ENCODE measurements at places on chromosomes 4 and X.

DNA sequence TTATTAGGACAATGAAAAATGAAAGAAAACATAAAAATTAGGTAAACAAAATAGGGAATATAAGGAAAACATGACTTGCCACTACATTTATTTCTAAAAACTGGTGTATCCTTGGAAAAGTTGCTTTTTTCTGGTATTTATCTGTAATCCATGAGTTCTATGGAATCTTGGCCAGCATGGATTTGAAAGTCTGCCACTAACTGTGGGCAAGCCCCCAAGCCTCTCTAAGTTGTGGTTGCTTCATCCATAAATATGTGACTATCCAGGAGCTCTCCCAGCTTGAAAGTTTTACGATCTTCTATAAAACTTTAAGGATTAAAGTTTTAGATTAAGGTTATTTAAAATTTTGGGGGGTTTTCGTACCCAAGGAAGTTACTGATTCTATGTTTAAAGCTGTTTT, 21.8 kb downstream of the RPS6KA3 start:
- DNase-seq, result no peak

DNA sequence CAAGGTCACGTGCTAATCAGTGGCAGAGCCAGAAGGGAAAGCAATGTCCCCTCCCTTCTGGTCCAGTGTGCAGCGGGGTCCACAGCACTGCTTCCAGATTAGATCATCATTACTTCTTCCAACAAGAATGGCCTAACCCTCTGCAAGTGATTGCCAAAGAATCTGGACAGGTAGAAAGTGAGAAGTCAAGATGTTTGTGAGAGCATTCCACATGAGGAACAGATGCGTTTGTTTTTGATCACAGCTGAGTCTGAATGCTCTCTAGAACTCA, 147.7 kb downstream of the SHROOM3 start:
- no peak for DNase-seq

- DNase-seq, result no peak
Observed at GRCh38 chr4:141098163-141098562, 35.1 kb downstream of the RNF150 start.

DNA sequence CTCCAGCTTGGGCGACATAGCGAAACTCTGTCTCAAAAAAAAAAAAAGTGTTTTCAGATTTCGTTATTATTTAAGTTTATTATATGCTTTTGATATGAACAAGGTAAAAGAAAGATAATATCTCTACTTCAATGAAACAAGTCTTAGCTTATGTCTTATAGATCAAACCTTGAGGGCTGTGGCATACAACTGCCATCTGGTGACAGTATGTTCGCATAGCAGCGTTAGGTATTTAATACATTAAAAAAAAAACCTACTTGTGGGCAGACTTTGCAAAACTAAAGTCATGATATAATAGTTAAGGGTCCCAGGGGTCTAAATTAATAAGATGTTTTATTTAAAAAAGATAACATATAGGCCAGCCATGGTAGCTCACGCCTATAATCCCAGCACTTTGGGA, 161.2 kb upstream of the AMOT start:
- no peak for DNase-seq

DNA sequence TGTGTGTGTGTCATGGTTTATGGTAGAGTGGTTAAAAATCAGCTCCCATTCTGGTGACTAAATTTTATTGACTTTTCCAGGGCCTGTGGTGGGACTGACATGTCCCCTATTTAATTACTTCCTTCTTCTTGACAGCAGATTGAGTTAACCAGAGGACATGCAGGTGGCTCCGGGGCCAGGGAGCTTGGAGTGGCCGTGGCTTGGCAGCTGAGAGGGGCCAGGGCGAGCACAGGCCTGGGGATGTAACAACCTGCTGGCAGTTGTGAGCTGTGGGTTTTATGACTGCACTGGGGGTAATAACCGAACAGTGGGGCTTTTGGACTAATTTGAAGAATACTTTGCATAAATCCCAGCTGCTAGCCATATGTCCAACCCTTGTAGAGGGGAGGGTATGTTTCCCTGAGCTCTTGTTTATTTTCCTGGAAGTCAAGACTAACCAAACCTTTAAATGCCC, 186.0 kb downstream of the MID1IP1 start:
- peak; percentile 2 for DNase-seq

GRCh38 chrX:151478058-151478457, 81.1 kb downstream of the VMA21 start:
- DNase-seq, result no peak

GRCh38 chr4:34851411-34851810, 1392.9 kb downstream of the ARAP2 start:
- no peak for DNase-seq

DNA sequence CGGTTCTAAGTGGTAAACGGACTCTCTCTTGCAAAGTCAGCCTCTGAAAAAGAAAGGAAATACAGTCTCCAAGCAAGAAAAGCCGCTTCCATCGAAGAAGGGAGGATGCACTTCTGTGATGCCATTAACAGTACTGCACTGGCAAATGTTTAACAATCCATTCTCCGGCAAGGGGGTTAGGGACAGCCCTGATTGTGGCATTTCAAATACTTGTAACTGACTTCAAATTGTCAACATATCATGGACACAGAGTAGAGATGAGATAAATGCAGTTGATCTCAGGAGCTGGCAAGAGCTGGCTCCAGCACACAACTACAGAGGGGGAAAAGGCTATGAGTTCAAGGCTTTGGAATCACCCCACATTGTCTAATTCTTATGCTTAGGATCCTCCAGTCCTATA, 146.8 kb downstream of the SLC7A11 start:
- DNase-seq, result no peak

- no peak for DNase-seq
Observed at GRCh38 chr4:1077711-1078477, 35.5 kb downstream of the RNF212 start.

GRCh38 chrX:136495043-136495442, 2.3 kb upstream of the HTATSF1 start:
- DNase-seq, result no peak

GRCh38 chrX:25002661-25003020, 13.1 kb downstream of the ARX start:
- DNase-seq, result no peak

DNA sequence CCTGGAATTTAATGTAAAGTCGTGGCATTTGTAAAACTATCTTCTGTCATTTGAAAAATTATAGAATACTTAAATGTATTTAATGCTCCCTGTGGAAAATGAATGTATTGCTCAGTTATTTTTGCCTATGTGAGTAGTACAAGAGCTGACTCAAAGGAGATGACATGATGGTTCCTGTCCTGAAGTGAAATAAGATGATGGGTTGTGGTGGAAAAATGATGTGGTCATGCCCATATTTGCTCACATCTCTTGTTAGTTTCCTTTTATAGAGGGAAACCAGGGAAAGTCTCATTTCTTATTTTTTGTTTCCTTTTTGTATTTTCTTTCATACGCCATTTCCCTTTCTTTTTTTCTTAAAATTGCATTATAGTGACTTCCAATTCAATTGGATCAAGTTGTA, 23.7 kb downstream of the PLS3 start:
- no peak for DNase-seq

DNA sequence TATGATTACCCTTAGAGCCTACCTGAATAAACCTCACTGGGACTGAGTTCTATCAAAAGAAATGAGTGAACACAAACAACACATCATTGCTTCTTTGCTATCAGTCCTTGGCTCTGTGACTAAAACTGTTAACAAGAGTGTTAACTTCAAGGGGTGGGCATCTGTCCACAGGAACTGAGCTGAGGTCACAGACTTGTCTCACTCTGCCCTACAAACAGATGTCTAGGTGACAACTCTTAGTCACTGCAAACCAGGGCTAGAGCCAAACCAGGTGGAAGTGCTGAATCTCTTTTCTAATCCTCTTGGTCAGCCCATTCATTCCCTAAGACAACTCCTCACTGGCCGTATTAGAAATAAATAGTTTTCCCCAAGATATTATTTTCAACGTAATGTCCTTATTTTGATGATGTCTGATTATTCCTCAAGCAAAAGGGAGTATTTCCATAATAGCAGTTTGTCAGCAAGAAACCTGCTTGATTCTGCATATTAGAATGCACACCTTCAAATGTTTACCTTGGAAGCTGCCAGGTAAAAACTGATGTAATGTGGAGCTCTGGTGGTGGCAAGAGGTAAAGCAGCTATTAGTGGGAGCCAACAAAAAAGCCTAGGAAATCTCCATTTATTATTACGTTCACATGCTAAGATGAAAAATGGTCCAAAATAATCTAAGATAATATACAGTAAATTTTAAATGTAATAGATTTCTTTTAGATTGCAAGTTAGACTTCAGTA, 4.0 kb downstream of the COL25A1 start:
- peak; percentile 28 for DNase-seq

DNA sequence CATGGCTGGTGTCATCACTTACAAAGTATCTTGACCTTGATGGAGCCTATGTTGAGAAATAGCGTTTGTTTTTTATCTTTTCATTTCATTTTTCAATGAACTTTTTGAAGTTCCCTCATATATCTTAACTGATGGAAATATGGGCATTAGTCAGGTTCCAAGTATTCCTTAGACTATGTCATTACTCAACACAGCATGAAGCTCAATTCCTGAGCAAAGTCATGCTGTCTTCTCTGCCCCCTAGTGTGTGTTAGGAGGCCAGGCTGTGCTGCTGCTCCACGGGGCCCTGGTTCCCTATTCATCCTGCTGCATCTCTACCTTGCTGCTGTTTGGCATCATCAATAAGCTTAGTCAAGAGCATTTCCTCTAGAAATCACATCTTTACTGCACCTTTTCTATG, 40.9 kb downstream of the GPR143 start:
- no peak for DNase-seq

- no peak for DNase-seq
Observed at GRCh38 chr4:11230866-11231265, 197.8 kb downstream of the HS3ST1 start.

DNA sequence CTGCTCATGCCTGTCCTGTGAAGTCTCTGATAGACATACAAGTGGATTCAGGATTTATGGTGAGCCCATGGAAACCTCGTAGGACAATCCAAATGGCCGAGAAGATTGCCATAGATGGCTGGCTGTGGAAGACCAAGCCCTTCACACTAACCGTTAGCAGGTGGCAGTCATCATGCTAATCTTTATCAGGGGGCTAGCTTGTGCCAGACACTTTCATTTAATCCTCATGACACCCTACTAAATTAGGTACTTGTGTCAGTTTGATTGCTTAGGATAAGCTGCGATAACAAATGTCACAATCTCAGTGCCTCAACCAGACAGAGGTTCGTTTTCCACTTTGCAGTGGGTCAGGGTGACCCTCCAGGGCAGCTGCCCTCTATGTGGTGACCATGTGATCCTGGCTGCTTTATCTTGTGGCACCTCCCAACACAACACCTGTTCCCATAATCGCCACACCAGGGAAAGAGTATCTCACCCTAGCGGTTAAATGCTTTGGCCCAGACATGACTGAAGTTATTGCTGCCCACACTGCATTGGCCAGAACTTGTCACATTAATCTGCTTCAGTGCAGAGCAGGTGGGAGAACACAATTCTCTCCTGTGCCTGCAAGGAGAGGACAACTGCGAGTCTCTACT, 60.8 kb downstream of the REPS2 start:
- DNase-seq, result no peak

DNA sequence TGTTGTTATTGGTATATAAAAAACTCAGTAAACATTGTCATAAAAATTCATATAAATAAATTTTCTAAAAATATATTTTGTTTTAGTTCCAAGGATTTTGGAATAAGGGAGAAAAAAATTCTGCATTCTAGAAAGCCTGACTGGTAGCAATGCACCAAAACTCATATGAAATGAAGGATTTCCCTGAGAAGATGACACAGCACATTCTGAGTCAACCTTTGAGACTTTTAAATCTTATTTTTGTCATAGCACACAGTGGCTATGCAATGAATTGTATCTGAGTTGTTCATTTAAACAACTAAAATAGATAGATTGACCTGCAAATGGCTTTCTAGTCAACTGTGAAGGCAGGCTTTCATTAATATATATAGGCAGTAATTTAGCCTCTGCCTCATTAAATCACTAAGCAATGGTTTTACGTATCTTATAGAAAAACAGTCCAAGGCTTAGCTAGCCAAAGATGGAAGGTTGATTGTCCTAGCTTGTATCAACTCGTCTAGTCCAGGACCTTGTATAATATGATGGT, 239.1 kb upstream of the NEIL3 start:
- no peak for DNase-seq

DNA sequence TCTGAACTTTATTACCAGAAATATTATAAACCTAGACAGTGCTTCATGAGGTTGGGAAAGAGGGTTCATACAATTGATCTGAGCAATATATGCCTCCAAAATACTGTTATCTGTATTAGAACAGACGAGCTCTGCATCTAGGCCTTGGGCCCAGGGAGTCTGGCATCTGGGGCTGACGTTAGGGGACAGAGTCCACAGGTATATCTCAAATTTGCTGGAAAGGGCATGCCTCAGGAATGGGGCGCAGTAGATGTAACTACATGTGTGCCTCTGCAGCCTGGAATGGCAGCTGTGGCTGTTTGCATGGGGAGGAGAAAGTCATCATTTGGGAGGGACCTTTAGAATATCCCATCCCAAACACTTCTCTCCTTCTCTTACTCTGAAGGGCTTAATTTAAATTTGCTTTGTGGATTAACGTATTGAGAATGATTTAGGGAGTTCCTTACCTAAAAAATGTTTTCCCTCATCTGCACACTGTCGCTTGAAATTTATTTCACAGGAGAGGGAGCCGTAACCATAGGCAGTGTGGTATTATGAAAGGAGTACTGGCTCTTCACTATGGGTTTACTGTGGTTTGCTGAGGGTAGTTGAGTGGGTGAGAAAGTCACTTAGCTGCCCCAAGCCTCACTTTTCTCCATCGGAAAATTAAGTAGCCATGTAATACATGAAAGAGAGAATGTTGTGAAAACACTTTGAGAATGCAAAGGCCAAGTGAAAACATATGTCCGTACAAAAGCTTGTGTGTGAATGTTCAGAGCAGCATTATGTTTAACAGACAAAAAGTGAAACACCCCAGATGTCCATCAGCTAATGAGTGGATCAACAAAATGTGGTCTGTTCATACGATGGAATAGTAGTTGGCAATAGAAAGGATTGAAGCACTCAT, 5.9 kb downstream of the ADD1 start:
- DNase-seq, result no peak

- no peak for DNase-seq
Observed at GRCh38 chr4:52979020-52979419, 116.9 kb downstream of the RASL11B start.

- DNase-seq, result peak; percentile 30
Observed at GRCh38 chr4:184805462-184806228, 20.1 kb downstream of the ACSL1 start.

- no peak for DNase-seq
Observed at GRCh38 chr4:24054910-24055309, 165.1 kb upstream of the PPARGC1A start.

GRCh38 chr4:177441803-177442622, at the start of gene AGA:
Gene AGA (minus strand): TSS chr4:177442437. CDS start chr4:177442375, 62 bp downstream.
- DNase-seq, result peak; percentile 93

- DNase-seq, result no peak
Observed at GRCh38 chrX:21747558-21747957, 10.4 kb downstream of the SMPX start.

GRCh38 chrX:110178179-110178865, 139.6 kb downstream of the AMMECR1 start:
- DNase-seq, result no peak

DNA sequence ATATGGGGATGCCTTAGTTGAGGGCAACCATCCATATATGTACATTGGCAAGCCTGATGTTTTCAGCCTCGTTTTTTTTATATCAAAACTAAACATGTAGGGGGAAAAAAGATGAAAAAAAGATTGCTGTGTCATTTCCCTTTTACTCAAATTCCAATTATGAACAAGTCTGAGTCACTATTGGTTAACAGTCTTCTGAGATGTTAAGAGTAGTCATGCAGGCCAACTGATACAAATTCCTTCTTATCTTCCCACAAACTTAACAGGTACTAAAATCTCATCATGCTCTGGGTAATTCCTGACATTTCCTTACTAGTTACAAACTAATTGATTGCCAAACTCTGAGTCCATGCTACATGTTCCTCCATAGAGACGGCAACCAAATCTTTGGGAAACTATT, 222.1 kb downstream of the FRMPD4 start:
- no peak for DNase-seq
